ENCODE measurements at places on chromosomes 6 and 20.

GRCh38 chr6:106870069-106870468 is 104.5 kb downstream of the CD24 start:
- no peak for DNase-seq

DNA sequence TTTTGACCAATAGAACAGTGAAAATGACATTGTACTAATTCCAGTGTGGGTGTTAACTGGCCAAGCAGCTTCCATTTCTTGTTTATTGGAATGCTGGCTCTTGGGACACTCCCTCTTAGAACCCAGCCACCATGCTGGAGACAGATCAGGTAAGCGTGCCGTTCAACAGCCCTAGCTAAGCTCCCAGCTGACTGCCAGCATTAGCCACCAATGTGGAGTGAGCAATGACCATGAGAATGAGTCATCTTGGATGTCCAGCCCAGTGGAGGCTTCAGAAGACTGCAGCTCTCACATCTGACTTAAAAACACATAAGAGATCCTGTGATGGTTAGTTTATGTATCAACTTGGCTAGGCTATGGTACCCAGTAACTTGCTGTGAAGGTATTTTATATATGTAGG is 3.0 kb upstream of the LINC00237 start:
- no peak for DNase-seq

- no peak for DNase-seq
These were observed 196.9 kb upstream of the SLC24A3 start for GRCh38 chr20:19015351-19016139.

GRCh38 chr20:32894026-32894483 is 35.3 kb downstream of the EFCAB8 start:
- no peak for DNase-seq

GRCh38 chr6:2734488-2735166 is 16.1 kb downstream of the MYLK4 start:
- DNase-seq = no peak

GRCh38 chr6:42350911-42351310 is 100.8 kb downstream of the TRERF1 start:
- no peak for DNase-seq

- no peak for DNase-seq
These were observed 9.8 kb upstream of the BPI start for GRCh38 chr20:38294076-38294591.

DNA sequence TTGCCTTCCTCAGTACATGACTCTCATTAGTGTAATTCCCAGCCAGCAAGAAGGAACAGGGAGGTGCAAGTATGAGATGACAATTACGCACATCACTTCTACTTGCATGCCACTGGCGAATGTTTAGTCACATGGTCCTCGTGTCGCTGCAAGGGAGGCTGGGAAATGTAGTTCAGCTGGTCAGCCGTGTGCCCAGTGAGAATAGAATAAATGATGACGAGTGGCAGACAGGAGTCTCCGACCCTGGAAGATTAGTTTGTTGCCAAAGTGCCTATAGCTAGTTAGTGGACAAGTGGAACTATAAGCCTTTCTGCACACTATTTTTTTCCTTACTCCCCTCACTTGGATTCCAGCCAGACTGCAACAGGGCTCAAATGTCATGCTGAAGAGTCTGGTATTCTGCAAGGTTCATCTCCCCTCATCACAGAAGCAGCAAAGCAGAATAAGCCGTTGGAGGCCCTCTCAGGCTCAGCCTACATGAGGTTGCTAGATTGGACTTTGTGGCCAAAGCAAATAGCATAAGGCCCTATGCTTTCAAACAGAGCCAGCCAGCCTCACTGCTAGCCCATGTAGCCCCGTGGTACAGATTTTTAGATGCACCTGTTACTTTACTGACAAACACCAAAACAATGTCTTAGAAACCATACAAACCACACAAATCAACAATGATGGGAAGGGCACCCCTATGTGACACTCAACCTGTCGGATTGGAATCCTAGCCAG is 9.7 kb downstream of the LINC00237 start:
- DNase-seq = peak; percentile 30

DNA sequence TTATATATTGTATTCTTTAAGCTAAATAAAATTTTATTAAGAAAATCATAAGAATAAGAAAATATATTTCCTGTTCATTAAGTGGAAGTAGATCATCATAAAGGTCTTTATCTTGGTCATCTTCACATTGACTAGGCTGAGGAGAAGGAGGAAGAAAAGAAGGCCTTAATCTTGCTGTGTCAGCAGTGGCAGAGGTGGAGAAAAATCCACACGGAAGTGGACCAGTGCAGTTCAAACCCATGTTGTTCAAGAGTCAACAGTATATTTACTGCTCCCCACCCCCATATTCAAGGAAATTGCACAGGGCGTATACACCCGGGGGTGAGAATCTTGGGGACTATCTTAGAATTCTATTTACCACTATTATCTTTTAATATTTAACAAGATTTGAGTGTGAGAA is 178.6 kb upstream of the SCGN start:
- DNase-seq = no peak

GRCh38 chr6:111764238-111765175 is 108.7 kb downstream of the FYN start:
- DNase-seq = no peak

- no peak for DNase-seq
These were observed 28.8 kb downstream of the TFAP2C start for GRCh38 chr20:56657879-56658278.

GRCh38 chr6:117446861-117447260 is 21.1 kb upstream of the ROS1 start:
- DNase-seq = no peak

GRCh38 chr6:158409451-158409850 is 97.2 kb downstream of the TULP4 start:
- DNase-seq = no peak

DNA sequence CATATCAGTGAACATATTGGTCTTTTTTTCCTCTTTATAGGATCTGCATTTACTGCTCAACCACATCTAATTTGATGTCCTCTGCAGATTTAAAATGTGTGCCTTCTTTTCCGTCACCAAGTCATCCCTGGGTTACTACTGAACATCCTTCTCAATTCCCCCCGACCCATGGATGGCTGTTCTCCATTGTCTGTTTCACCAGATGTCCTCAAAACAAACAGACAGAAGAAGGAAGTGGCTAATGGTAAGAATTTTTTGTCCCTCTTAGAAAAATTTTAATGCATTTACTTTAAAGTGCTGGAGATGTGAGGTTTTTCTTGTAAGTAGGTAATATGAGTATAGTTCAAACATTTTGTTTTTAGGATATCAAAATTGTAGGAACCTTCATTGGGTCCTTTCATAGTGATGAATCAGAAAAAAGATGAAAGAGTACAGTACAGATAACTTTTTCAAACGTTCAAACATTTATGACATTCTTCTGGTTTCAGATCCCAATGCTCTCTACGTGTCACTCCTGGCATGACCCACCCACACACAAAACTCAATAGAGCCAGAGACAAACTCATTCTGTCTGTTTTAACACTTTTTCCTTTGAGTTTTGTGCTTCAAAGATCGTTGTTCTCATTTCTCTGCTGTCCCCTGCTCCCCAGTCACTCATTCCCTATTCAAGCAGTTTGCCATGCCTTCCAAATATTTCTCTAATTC is 276.4 kb downstream of the PRL start:
- DNase-seq = no peak

- DNase-seq = no peak
These were observed 16.9 kb downstream of the SNPH start for GRCh38 chr20:1282966-1283365.

DNA sequence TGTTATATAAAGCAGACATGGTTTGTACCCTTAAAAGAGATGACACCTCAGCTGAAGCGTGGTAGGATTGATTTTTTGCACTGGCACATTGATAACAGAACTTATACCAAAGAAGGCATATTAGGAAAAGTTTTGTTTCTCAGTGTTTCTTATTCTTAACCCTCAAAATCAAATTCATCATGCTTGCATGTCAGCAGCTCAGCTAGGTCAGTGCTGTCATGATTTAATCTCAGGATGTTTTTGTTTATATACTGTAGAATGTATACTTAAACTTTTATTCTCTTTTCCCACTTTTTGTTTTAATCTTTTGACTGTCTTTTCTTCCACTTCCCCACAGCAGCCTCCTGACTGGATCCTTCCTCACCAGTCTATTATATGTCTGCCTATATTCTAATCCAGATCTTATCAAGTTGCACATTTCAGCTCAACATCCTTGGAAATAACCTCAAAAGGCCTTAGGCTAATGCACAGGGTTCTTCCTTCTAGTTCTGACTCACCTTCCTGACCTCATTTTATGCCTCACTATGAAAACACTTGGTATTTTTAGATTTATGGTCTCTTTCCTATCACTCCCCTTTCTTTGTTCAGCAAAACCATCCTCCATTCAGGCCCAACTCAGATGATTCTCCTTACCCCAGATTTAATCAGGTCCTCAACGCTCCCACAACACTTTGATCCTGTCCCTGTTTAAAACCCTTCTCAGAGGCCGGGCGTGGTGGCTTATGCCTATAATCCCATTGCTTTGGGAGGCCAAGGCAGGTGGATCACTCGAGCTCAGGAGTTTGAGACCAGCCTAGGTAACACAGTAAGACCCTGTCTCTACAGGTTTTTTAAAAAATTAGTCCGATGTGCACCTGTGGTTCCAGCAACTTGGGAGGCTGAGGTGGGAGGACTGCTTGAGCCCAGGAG is 7.2 kb downstream of the HEBP2 start:
- DNase-seq = no peak

DNA sequence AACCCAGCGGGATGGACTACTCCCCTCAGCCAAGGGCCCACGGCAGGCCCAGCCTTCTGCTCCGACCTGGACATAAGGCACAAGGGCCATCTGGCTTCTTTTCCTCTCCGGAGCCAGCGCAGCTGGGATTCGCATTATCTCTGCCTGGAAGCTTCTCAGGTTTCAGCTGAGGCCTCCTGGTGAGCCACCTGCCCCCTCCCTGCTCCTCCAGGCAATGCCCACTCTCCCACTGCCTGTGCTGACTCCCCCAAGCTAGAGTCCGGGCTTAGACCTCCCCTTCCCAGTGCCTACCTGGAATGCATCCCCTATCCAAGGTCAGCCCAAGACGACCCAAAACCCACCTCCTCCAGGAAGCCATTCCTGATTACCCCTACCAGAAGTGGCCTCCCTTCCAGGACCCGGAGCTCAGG is 60.7 kb downstream of the EZR start:
- peak; percentile 96 for DNase-seq

DNA sequence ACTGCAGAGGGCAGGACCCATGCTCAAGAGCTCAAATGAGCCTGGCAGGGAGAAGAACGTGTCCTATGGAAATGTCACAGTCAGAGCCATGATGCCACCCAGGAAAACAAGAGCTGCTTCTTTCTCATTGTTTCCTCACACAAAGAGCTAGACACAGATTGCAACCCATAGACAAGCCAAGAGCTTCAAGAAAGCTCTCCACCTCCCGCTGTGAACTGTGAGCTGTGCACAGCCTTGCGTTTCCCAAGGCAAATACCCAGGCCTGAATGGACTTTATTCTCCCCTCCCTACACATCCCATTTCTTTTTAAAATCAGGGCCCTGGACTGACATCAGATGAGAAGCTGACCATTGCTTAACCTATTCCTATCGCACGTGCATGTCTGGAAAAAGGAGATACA is 388.8 kb downstream of the RNGTT start:
- no peak for DNase-seq

DNA sequence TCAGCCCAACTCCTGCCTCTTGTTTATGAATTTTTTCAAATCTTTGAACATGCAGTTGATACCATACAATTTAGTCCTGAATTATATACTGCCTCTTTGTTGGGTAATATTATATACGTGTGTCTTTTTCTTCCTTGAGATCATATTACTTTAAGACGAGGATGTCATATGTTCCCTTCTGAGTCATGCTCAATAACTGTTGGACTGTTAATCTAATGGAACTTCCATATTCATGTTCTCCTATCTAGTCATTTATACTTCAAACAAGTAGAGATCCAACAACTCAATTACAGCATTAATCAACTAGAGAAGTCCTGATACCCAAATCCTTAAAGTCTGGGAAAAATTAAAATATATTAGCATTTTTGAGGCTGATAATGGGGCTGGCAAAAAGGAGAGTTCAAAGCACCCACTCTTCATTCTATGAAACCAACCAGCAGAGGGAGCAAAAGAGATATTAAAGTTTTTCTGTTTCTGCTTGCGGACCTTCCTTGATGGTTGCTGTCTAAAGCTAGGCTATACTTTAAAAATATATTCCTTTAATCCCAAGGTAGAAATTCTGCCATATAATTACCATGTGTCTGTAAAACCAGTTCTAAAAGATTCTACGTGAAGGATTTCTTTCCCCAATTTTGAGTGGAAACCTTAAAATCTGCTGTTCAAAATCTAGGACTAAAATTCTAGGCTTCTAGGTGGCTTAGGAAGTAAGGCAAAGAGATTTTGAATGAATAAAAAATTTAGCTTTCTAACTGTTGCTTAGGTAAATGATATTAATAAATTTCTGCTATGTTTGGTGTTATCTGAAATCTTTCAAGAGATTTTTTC is 498.9 kb downstream of the BCKDHB start:
- DNase-seq = no peak

- DNase-seq = no peak
These were observed 57.2 kb upstream of the MRPS10 start for GRCh38 chr6:42274898-42275297.

DNA sequence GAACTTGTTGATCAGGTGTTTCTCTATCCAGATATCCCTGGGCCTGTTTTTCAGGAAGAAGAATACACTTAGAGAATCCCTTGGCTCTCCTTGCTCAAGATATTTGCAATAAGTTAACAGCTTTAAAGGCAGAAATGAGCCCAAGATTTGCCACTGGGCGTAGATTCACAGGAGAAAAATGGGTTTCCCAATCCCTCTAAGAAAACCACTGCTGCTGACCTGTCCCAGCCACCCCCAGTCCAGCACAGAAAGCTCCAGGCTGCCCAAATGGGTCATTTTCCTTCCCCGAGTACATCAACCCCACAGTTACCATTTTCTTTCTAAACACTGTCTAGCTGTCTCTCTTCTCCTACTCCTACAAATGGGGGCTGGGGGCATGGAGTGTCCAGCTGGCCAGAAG is 67.3 kb downstream of the ANKRD60 start:
- DNase-seq = no peak

DNA sequence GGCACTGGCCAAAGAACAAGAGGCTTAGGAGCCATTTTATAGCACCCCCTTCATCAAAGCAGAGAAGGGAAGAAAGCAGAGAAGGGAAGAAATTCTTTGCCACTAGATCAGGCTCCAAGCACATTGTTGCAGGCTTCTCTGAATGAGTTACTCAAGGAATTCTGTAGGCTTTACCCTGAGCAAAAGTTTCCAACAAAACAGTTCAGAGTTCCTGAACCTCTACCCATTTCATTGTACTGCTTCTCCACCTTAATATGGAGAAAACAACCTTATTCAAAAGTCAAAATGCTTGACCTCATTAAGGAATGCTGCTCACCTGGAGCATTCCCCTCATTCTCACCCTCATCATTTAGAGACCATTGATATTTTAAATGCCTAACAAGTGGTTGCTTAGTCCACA is 115.5 kb upstream of the LOC128125822 start:
- no peak for DNase-seq

- no peak for DNase-seq
These were observed 64.0 kb upstream of the TULP1 start for GRCh38 chr6:35576682-35577081.

DNA sequence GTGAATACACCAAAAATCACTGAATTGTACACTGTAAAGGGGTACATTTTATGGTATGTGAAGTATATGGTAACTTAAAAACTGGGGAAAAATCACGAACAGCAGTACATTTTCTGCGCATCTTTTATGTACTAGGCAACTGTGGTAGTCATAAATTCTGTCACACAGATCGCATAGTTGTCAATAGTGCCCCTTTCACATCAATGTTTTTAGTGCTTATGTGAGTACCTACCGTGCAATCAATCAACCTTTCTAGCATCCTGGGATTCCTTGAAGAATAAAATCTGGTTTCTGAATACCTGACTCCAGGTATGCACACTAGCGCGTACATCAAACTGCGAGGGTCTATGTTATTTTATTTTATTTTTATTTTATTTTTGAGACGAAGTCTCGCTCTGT is 637 bp upstream of the RPF2 start:
- no peak for DNase-seq
